ENCODE measurements at places on chromosomes 2 and 18.

DNA sequence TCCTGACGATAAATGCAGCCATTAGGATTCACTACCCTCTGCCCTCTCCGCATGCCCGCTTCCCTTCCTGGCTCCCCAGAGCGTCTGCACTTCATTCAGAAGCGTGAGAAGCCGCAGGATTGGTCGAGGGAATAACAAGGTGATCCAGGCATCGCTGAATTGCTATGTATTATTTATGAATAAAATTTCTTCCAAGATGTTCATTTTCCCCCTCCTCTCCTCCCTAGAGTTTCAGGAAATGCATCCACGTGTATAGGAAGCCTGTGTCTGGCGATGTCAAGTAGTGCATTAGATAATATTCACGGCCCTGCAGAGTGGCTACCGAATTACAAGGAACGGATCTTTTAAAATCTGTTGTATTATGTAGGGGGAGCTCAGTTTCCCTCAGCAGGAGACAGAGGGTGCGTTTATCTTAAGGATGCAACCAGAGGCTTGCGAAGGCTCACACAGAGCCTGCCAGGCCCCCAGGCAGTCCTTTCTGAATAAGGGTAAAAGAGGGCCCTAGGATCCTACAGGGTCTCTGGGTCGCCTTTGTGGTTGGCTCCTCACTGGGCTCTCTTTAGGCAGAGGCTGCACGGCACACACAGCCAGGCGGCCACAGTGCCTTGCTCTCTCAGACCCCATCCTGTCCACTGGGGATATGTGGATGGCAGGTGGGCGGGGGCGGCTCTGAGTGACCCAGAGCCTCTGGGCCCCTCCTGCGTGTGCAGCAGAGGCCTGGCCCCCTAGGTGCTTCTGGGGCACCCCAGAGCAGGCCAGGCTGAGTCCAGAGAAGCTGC is 224.1 kb upstream of the PXDN start:
- DNase-seq, result no peak

GRCh38 chr2:11633923-11634478 is 36.0 kb downstream of the NTSR2 start:
- DNase-seq, result no peak

DNA sequence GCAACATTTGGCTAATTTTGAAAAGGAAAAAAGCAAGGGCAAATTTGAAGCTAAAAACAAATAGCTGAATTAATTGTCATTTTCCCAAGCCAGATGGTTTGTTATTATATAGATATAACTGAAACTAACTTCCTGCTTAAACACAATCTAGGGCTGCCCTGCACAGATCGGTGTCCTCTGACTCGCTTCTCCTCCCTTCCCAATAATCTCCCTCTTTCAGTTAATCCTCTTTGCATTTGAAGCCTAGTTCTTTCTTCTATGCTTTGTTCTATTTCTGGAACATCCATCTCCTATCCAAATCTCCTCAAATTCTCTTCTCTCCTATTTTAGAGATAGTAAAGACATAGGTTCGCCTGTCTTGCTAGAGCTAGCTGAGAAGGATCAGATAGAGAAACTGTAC is 328.1 kb downstream of the SLC8A1 start:
- no peak for DNase-seq

- peak; percentile 57 for DNase-seq
Observed at GRCh38 chr2:219736209-219736608, 108.8 kb downstream of the SLC4A3 start.

GRCh38 chr2:1418566-1418965 is 5.3 kb downstream of the TPO start:
- no peak for DNase-seq

- no peak for DNase-seq
Observed at GRCh38 chr18:40546875-40547274, 1408.2 kb upstream of the PIK3C3 start.

GRCh38 chr2:158567208-158567607 is 110.5 kb downstream of the PKP4 start:
- DNase-seq, result no peak

GRCh38 chr18:44869533-44869932 is 188.8 kb downstream of the SETBP1 start:
- DNase-seq, result no peak

All from NAMALWA (cell line).